ENCODE measurements at places on chromosomes 7 and 10. TPM values are rescaled to one million over a fixed set of nuclear protein-coding genes. Genes with fewer than 3 reads are reported as not detected.

DNA sequence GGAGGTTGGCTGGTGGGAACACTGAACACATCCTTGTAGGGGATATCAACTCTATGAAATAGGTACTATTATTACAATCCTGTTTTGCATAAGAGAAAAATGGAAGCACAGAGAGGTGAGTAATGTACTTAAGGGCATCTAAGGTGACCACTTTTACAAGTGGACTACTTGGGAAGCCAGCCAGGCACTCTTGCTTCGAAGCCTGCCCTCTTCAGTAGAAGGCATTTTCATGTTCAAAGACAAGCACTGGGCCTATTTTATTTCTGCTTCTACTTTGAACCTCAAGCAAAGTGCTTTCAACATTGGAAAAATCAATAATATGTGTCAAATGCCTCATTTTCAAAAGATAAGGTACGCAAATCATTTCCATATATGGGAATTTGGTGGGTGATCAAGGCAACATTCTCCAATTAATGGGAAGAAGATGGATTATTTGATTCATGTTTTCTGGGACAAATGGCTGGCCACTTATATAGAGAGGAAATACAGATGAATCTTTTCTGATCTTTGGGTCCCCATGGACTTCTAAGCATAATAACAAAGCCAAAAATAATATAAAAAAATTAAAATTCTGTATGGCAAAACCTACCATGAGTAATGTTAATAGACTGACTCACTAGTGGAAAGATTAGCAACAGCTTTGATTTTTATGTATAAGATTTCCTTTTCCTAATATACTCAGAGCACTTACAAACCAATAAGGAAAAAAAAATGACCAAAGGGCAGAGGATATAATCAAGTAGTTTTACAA lies 270.2 kb downstream of the FRMD4A start:
- DNase-seq, result no peak

Gene SEC31B
- total RNA-seq, result 0.90 TPM

DNA sequence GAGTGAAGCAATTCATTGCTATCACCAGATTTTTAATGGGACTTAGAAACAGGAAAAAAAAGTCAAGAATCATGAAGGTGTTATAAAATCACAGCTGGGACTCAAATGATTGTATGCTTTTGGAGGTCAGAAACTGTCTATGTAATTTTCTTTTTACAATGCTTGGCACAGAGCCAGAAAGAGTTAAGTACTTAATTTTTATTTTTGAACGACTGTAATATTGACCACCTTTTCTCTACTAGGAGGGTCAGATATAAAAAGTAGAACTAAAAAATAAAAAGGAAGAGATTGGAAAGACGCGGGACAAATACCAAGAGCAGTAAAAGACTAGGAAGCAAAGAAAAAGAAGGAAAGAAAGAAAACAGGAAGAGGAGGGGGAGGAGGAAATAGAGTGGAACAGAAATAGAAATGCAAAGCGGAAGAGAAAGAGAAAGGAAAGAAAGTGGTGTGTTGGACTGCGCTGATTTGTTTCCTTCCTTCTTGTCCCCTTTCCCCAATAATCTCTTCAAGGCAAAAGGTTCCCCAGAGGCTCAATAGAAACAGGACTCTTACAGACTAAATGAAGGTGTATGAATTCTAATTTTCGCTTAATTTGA lies 23.2 kb upstream of the C1GALT1 start:
- no peak for DNase-seq

Gene CLRN3
- total RNA-seq, result 0.13 TPM

GRCh38 chr10:93403152-93404047 lies 78.7 kb downstream of the MYOF start:
- no peak for DNase-seq

Gene IQCE
- total RNA-seq, result 5.9 TPM

GRCh38 chr10:24597426-24597825 lies 126.3 kb downstream of the ARHGAP21 start:
- DNase-seq, result no peak

- DNase-seq, result no peak
Observed at GRCh38 chr7:98254951-98255610, 3.0 kb upstream of the TECPR1 start.

DNA sequence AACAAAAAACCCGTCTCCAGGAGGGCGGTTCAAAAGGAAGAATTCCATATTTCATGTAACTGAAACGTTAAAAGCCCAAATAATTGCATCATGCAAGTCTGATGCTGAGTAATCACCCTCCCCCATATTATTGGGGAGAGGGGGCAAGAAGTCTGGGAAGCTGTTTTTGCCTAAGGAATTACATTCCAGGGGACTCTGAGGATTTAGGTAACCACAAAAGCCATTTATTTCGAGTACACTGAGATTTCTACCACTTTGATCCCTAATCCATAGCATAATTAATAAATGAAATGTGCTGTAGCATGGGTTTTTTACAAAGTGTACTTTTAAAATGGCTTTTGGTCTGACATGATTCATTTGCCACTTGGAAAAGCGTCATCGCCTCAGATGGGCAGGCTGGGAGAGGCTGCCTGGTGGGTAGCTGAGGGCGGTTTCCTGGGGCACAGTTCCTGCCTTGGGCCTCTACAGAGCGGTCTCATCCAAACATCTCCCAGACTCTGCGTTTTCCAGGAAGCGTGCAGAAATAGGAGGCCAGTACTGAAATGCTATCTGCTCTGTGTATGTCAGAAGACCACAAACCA lies 106.5 kb downstream of the TCF7L2 start:
- no peak for DNase-seq

DNA sequence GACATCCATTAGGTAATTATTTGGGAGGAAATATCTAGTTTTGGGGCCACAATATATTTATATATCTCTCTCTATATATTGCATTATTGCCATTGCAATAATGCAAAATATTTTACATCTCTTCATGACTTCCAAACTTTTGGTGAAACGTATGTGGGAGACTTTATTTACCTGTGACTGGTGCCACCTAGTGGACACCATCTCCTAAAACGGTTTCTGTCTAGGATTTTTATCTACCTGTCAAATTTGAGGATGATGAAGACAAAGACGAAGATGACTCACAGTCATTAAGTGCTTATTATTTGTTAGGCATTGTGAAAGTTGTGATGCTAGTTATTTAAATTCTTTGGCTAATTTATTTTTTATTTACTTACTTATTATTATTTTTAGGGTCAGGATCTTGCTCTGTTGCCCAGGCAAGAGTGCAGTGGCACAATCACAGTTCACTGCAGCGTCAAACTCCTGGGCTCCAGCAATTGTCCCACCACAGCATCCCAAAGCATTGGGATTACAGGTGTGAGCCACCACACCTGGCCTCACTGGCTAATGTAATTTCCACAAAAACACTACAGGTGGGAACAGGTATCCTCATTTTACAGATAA lies 18.7 kb upstream of the CBLL1 start:
- peak; percentile 78 for DNase-seq

DNA sequence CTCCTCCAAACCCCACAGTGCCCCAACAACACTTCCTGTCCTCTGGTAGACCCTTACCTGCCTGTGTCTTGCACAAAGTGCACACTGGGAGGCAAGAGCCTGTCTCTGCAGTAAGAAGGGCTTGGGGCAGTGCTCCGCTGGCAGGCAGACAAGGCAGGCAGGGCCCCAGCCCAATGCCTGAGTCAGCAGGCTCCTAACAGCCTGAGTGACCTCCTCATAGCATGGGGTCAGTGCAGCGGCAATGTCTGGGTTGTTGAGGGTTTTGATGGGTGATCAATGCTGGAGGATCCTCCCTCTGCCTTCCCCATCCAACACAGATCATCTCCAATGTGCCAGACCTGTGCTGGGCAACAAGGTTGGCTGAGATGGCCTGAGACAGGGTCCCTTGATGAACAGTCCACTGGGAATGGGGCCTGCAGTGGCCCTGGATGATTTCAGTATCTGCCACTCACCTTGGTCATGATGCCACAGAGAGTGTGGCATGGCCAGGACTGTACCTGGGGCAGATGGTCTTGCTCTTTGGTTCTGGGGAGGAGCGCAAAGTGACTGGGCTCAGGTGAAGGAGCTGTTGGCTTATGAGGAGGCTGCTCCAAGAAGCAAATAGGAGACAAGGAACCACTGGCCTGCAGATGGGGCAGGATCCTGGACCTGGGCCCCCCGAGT lies 55.6 kb upstream of the CAMK2B start:
- no peak for DNase-seq

DNA sequence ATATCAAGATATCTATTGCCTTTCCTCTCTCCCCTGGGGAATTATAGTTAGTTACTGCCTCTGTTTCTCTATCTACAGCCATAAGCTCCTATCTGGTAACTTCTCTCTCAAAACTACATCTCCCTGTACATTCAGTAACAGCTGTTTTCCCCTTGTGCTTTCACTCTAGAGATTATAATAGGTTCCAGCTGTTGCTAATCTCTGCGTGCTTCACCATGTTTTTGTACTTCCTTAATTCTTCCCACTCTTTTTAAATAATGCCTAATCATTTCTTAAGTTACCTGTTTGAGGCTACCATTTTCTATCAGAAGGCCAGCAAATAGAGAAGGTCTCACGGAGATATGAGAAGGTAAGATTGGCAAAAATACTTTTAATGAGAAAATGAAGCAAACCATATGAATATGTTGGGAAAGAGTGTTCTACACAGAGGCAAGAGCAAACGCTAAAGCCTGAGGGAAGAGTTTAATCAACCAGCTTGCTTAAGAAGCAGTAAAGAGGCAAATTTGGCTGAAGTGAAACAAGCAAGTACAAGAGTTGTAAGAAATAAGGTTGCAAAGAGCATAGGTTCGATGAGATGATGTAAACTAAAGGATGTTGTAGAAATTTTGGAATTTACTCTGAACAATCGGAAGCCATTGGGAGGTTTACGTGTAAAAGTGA lies 101.9 kb upstream of the HGF start:
- DNase-seq, result no peak

DNA sequence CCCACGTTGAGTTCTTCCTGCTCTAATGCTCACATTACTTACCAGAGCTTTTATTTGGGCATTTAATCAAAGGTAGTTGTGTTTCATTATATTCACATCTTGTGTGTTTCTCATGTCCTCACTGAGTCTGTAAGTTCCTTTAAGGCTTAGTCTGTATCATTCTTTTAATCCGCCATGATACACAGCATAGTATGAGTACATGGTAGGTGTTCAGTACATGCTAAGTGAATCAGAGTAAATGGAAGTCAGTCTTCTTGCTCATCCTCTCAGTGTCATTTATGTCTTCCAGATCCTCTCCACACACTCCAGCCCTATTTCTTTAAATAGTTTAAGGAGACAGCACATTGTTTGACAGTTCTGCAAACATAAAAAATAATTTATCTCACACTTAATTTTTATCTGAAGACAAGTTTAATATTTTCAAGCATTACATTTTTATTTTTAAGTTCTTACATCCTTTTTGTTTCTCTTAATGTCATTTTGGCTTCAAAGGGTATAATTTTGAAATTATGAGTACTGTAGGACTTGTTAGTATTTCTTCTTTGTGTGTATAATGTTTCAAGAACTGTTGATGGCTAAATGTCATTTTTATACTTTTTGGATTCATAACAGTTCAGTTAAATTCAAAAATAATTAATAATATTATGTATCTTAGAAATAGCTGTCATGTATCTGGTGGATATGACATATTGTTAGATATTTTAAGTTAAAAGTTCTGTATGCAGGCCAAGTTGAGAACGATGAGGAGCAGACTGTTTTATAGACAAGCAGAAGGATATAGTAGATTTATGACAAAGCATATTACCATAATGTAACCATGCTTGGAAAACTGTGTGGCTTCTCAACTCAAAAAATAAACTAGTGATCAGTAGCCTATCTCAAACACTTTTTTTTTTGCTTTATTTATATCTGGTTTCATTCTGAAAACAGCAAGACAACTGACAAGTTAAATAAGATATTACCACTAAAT lies 342.7 kb downstream of the LRMDA start:
- no peak for DNase-seq
